ENCODE measurements at places on chromosomes 1 and 21. TPM values are rescaled to one million over a fixed set of nuclear protein-coding genes. Genes with fewer than 3 reads are reported as not detected.

DNA sequence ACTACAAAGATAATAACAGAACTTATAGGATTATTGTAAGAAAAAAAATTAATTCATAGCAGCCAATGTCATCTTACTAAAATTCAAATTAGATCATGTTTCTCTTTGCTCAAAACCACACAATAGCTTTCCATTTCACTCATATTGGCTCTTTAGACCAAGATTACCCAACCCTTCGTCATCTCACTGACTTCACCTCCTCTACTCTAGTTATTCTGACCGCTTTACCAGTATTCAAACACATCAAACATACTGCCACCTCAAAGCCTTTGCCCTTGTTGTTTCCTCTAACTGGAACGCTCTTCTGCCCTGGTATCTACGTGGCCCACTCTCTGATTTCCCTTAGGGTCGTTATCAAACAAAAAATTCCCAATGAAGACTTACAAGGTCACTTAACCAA is 1.7 kb downstream of the ANGPTL3 start:
- H3K4me1 ChIP-seq = peaks cover 4% of the 10 kb centered on the region
- DNase-seq = no peak
- no peak overlapping the region for H3K27ac ChIP-seq
- H3K27me3 ChIP-seq = no peaks in the 10 kb centered on the region

DNA sequence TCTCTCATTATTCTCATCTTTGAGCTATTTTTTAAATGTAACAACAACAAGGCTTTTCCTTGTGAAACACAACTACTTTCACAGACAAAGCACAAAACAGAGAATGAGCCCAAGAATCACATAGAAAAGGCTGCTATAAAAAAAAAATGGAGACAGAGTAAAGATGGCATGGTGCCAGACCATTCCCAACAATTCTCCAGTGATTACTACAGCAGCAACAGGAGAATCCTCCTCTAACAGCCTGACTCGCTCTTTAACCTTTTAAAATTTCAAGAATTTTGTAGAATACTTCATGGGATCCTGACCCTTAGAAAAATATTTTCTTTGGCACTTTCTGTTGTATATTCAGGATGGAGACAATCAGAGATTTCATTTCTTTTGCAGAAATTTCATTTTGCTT is 3.8 kb upstream of the BCAS2 start:
- H3K4me1 ChIP-seq = peaks cover 12% of the 10 kb centered on the region
- no peak overlapping the region for H3K27ac ChIP-seq
- no peak overlapping the region for H3K4me3 ChIP-seq
- no peak for DNase-seq
- H3K27me3 ChIP-seq = peaks cover 4% of the 10 kb centered on the region

Gene RIPK4
- total RNA-seq = 0.56 TPM

DNA sequence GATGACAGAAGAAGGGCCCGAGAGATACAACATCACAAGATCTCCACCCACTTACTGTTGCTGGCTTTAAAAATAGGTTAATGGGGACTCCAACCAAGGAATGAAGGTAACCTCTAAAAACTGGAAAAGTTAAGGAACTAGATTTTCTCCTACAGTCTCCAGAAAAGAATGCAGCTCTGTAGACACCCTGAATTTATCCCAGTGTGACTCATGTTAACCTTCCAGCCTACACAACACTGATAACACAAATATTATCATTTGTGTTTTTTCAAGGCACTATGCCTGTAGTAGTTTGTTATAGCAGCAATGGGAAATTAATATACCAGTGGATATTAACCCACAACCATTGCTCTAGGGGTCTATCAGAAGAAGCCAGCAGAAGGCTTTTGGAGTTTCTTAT is 730.7 kb upstream of the ZP4 start:
- no peaks in the 10 kb centered on the region for H3K27me3 ChIP-seq
- H3K27ac ChIP-seq = no peak overlapping the region
- H3K4me3 ChIP-seq = no peak overlapping the region
- no peak for DNase-seq
- no peaks in the 10 kb centered on the region for H3K4me1 ChIP-seq
- no peaks in the 10 kb centered on the region for H3K36me3 ChIP-seq

- H3K4me3 ChIP-seq = no peak overlapping the region
- H3K27me3 ChIP-seq = peaks cover 5% of the 10 kb centered on the region
- no peak for DNase-seq
- H3K27ac ChIP-seq = no peak overlapping the region
- H3K4me1 ChIP-seq = no peaks in the 10 kb centered on the region
Observed at GRCh38 chr1:61591351-61591750, 133.6 kb downstream of the TM2D1 start.

GRCh38 chr1:59509341-59509875 is 212.5 kb downstream of the FGGY start:
- H3K27ac ChIP-seq = no peak overlapping the region
- H3K36me3 ChIP-seq = no peaks in the 10 kb centered on the region
- H3K4me1 ChIP-seq = no peaks in the 10 kb centered on the region
- no peak for DNase-seq
- H3K27me3 ChIP-seq = no peaks in the 10 kb centered on the region

GRCh38 chr1:3903141-3904005 is 3.3 kb upstream of the C1orf174 start:
- H3K36me3 ChIP-seq = peaks cover 9% of the 10 kb centered on the region
- H3K4me3 ChIP-seq = peak overlapping the region; percentile 87
- peaks cover 33% of the 10 kb centered on the region for H3K4me1 ChIP-seq
- H3K27me3 ChIP-seq = no peaks in the 10 kb centered on the region
- peak overlapping the region; percentile 98 for H3K27ac ChIP-seq

DNA sequence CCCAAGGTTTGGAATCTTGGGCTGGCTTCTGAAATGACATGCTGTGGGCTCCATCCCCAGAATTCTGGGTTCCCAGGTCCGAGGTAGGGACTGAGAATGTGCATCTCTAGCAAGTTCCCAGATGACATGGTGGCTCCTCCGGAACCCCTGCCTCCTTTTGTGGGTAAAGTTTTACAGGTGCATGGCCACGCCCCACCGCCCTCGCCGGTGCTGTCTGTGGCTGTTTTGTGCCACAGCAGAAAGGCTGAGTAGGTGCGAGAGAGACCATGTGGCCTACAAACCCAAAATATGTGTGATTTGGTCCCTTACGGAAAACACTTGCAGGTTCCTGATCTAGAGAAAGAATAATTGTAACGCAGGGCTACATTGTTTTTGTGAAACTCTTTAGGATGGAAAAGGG is 30.9 kb downstream of the SKI start:
- H3K4me1 ChIP-seq = peaks cover 49% of the 10 kb centered on the region
- no peaks in the 10 kb centered on the region for H3K27me3 ChIP-seq
- H3K27ac ChIP-seq = peak overlapping the region; percentile 39

GRCh38 chr21:14600569-14601297 is 54.6 kb upstream of the SAMSN1 start:
- peaks cover 19% of the 10 kb centered on the region for H3K4me1 ChIP-seq
- no peak for DNase-seq
- no peaks in the 10 kb centered on the region for H3K27me3 ChIP-seq
- H3K27ac ChIP-seq = no peak overlapping the region

Gene SPRR2E
- total RNA-seq = not detected

DNA sequence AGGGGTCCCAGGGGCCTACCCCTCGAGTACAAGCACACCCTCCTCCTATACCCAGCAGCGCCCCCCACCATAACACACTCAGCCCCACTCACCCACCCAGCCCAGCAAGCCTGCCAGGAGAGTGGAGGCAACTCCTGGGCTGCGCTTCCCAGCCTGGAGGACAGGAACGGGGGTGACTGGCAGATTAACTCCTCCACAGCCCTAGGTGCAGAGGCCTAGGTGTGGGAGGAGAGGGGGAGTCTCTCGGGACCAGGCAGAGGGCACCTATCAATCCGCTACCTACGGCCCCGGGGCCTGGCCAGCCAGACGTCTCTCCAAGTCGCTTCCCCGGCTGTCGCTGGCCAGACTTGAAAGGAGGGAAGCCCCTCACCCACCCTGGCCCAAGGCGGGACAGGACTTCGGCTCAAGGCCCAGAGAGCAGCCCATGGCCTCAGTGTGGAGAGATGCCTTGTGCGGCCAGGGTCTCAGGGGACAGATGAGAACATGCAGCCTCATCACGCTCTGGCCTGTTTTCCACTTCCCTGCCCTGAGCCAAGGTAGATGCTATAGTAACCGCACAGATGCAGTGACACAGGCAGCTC is 24.9 kb downstream of the MATN1 start:
- no peak overlapping the region for H3K4me3 ChIP-seq
- H3K27me3 ChIP-seq = peaks cover 3% of the 10 kb centered on the region
- DNase-seq = no peak
- H3K36me3 ChIP-seq = no peaks in the 10 kb centered on the region
- H3K4me1 ChIP-seq = no peaks in the 10 kb centered on the region

DNA sequence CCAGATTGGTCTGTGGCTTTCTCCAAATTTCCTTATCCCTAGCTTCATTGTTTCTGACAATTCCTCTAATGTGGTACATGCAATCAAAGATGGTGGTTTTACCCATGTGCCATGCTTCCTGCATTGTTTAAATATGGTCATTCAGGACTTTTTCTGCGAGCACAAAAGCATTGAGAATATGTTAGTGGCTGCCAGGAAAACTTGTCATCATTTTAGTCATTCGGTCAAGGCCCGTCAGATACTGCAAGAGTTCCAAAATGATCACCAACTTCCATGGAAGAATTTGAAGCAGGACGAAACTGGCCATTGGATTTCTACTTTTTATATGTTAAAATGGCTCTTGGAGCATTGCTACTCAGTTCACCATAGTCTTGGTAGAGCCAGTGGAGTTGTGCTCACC is 3.7 kb downstream of the ZBED6 start:
- peak overlapping the region; percentile 30 for H3K27ac ChIP-seq
- DNase-seq = no peak
- no peaks in the 10 kb centered on the region for H3K27me3 ChIP-seq
- peaks cover 64% of the 10 kb centered on the region for H3K36me3 ChIP-seq
- H3K4me3 ChIP-seq = no peak overlapping the region

Gene SPRR2F
- not detected for total RNA-seq

GRCh38 chr1:11960715-11961114 is 19.5 kb upstream of the MFN2 start:
- H3K4me1 ChIP-seq = no peaks in the 10 kb centered on the region
- no peak for DNase-seq
- no peaks in the 10 kb centered on the region for H3K27me3 ChIP-seq
- no peak overlapping the region for H3K4me3 ChIP-seq
- H3K27ac ChIP-seq = no peak overlapping the region

- DNase-seq = peak; percentile 68
- H3K27me3 ChIP-seq = no peaks in the 10 kb centered on the region
- peaks cover 6% of the 10 kb centered on the region for H3K36me3 ChIP-seq
- peak overlapping the region; percentile 64 for H3K27ac ChIP-seq
- H3K4me3 ChIP-seq = peak overlapping the region; percentile 1
Observed at GRCh38 chr1:6365047-6365446, 28.5 kb downstream of the ACOT7 start.

DNA sequence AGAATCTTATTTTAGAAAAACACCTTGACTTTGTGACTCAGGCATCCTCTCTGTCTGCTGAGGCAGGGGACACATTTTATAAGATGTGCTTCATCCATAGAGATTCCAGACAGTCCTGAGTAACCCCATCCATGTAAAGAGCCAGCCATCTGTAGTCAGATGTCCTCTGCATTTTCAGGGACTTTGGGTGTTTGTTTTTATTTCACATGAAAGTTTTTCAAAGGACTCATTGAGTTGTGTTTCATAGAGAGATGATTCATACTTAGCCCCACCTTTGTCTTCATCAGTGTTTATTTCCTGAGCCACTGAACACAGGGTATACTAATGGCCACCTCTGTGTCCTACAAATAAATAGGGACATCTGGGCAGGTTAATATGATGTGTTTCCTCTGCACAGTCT is 280.4 kb downstream of the CACNA1E start:
- no peak for DNase-seq
- H3K36me3 ChIP-seq = no peaks in the 10 kb centered on the region
- no peaks in the 10 kb centered on the region for H3K4me1 ChIP-seq
- H3K4me3 ChIP-seq = no peak overlapping the region
- H3K27me3 ChIP-seq = peaks cover 3% of the 10 kb centered on the region

Gene KCNK2
- not detected for total RNA-seq

- H3K27ac ChIP-seq = no peak overlapping the region
- H3K4me3 ChIP-seq = no peak overlapping the region
- H3K27me3 ChIP-seq = no peaks in the 10 kb centered on the region
- no peak for DNase-seq
- peaks cover 37% of the 10 kb centered on the region for H3K4me1 ChIP-seq
Observed at GRCh38 chr1:8941906-8942305, 3.8 kb upstream of the CA6 start.

All from activated CD4-positive, alpha-beta T cell treated with anti-CD3 and anti-CD28 coated beads for 36 hours (primary cell).